ENCODE measurements at places on chromosomes 2 and 18.

- DNase-seq = no peak
Observed at GRCh38 chr2:95158891-95159619, 593 bp downstream of the ZNF514 start.

DNA sequence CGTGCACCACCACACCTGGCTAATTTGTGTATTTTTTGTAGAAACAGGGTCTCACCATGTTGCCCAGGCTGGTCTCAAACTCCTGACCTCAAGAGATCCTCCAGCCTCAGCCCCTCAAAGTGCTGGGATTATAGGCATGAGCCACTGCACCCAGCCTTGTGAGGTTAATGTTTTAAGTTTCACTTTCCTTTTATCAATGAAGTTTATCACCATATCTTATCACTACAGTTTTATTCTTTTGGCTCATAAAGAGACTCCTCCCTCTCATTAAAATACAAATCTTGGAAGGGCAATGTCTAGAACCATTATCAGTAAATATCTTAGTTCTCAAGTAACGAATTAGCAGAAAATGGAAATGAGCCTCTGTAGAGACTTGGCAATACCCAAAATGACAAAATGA is 173.8 kb downstream of the BCL11A start:
- no peak for DNase-seq

DNA sequence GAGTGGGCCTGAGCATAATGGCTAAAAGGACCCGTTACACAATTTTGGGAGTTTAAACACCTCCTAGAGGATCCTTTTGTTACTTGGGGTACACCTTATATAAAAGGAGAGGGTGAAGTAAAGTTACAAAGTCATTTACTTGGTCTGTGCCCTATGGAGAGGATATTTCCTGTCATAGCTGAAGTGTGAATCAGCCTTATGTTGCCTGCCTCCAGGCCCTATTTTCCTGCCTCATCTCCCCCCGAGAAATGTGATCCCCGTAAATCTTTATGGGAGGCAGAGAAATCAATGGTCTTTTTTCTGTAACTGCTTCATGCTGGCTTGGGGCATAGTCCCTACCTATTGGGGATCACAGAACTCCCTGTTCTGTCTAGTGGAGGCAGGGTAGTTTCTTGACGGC is 906.6 kb downstream of the DSC3 start:
- no peak for DNase-seq

DNA sequence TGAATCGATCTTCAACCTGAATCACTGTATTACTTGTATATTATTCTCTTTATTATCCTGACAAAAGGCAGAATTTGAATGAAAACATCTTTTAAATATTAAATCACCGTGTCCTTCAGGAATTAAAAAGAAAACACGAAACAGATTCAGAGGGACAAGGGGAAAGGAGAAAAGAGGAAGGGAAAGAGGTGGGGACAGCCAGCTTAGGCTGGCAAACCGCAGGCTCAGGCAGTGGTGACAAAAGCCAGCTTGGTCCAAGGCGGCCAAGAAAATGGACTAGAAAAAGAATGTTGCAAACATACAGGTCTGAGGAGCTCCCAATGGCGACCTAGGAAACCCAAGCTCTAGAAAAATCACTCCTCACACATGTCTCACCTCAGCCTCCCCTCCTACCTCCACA is 6.8 kb downstream of the B4GALT6 start:
- no peak for DNase-seq

DNA sequence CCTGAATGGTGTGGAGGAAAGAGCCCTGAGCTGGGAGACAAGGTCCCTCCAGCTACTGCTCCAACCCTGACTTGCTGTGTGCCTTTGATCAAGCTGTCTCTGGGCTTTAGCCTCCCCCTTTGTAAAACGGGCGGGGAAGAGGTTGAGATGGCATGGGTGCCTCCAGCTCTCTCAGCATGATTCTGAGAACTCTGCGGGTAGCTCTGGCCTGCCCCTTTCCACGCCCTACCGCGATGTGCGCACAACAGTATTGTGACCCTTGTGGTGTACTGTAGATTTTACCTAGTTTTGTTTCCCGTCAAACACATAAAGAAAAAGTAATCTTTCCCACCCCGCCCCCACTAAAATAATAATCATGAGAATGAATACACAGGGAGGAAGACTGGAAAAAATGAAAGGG is 5.3 kb downstream of the CD8A start:
- DNase-seq = no peak

DNA sequence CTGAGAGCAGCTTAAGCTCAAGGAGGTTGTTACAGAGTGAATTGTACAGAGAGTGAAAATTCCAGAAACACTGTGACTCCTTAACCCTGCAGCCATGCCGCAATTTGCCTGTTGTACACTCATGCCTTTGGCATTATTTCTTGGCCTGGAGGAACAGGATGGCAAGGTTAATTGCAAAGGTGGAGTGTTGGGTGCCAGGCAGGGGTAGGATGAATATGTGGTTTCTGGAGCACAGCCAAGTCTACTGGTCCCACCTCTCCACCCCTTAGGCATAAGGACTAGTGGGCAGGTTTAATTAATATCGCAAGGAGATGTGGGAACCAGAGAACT is 250.2 kb downstream of the LRRTM1 start:
- DNase-seq = no peak

- no peak for DNase-seq
Observed at GRCh38 chr18:75247611-75248421, 37.2 kb downstream of the TSHZ1 start.

DNA sequence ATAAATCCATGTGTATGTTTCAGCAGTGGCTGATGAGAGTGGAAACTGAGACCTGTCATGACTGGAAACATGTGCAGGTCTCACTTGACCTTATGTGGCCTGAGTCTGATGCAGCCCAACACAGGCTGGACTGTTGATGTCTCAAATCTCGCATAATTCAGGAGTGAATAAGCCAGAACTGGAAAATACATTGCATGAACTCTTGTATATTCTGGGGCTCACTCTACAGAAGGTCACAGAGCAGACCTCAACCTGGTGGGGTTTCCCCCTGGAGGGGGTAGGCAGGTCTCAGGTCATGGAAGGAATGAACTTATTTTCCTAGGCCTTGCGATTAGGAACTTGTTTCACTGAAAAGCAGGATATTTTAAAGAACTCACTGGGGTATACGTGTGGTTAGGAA is 146.3 kb upstream of the THUMPD2 start:
- no peak for DNase-seq

DNA sequence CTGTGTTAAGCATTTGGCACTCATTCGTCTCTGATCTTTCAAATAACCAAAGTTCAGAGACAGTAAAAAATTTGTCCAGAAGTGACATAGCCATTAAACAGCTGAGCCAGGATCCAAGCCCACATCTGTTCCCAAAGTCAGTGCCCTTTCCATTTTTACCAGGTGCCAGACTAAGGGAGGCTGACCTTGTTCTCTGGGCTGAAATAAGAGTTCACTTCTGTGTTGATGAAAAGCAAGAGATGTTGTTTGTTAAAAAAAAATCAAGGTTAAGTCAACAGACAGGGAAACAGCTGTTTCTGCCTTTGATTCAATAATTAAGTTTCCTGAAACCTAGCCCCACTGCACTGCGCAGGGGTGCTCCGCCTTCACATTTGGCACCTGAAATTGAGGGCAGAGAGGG is 117.1 kb downstream of the PRKRA start:
- DNase-seq = no peak

DNA sequence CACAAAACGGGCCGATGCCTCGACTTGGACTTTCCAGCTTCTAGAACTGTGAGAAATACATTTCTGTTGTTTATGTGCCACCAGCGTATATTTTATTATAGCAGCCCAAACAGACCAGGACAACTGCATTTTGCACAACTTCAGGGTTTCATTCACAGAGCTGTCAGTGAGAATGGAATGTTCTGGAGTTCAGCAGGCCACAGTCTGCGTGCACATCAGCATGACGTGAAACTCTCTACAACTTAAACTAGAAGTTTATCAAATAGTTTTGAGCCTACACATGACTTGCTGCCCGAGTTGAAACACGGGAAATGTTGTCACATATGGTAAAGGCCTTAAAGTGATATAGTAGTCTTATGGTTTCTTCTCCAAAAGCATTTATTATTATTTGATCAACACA is 3.9 kb upstream of the TRIB2 start:
- no peak for DNase-seq

- DNase-seq = no peak
Observed at GRCh38 chr2:66507673-66508201, 72.8 kb downstream of the MEIS1 start.

DNA sequence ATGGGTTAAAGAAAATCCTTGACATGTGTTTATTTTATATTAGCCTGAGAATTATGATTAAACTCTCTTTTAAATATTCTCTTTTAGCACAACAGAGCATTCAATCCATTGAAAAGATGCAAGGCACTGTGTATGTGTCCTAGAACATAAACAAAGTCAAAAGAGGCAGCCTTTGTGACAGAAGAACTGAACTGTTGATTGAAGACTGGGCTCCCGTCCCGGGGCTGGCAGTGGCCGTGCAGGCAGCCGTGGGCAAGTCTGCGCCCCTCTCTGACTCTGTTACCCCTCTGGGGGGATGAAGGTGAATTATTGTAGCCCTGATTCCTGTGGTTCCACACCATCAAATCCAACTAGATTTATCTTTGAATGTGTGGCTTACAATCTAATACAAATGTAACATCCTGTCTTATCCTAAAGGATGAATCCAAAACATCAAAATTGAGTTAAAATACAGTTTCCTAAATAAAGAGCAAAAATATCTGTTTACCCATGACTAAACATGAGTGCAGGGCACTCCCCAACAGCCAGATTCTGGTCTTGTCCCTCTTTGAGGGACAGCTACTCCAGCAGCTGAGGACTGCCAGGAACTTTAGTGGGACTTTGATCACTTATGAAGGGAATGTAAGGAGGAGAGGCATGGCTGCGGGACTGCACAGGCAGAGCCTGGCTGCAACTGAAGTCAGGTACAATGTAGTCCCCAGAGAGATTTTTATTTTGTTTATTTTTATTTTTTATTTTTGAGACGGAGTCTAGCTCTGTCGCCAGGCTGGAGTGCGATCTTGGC is 37.3 kb upstream of the SH3BP4 start:
- DNase-seq = no peak

DNA sequence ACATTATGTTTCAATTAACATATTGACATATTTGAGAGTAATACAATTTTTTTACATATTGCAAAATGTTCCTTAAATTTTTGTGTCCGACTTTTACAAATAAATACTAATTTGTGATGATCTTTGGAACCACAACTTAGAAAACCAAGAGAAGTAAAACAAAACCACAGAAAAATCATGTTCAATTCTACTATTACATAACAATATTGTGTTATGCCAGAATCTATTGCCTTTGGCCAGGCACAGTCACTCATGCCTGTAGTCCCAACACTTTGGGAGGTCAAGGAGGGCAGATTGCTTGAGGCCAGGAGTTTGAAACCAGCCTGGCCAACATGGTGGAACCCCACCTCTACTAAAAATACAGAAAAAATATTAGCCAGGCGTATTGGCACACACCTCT is 92.8 kb upstream of the APCDD1 start:
- DNase-seq = no peak

DNA sequence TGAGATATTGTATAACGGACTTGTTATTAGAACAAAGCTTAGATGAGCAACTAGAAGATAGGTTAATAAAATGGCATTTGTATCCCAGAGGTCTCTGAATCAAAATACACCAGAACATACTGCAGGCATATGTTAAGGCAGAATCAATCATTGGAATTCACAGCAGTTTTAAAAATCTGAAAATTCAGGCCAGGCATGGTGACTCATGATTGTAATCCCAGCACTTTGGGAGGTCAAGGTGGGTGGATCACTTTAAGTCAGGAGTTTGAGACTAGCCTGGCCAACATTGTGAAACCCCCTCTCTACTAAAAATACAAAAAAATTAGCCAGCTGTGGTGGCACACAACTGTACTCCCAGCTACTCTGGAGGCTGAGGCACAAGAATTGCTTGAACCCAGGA is 405.2 kb downstream of the ZEB2 start:
- DNase-seq = no peak

- DNase-seq = no peak
Observed at GRCh38 chr2:148048475-148049221, 27.8 kb downstream of the MBD5 start.

GRCh38 chr18:73839441-73839840 is 308.2 kb downstream of the FBXO15 start:
- no peak for DNase-seq

- DNase-seq = no peak
Observed at GRCh38 chr2:59176737-59177136, 935.6 kb upstream of the FANCL start.

DNA sequence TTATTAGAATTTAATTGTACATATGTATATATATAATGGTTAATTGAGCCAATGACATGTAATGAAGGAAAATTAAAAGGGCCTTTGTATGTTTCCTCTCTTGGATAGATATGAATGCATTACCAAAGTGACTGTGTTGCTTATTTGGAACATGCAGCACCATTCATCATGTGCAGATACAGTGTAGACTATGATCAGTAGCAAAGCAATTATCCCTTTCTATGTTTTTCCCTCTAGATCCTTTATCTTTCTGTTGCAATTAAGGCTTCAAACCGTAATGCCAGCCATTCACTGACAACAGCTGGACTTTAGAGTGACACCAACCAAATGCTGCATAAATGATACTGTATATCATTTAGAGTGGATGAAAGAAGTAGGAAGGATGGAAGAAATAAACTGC is 565.2 kb downstream of the NRXN1 start:
- no peak for DNase-seq

DNA sequence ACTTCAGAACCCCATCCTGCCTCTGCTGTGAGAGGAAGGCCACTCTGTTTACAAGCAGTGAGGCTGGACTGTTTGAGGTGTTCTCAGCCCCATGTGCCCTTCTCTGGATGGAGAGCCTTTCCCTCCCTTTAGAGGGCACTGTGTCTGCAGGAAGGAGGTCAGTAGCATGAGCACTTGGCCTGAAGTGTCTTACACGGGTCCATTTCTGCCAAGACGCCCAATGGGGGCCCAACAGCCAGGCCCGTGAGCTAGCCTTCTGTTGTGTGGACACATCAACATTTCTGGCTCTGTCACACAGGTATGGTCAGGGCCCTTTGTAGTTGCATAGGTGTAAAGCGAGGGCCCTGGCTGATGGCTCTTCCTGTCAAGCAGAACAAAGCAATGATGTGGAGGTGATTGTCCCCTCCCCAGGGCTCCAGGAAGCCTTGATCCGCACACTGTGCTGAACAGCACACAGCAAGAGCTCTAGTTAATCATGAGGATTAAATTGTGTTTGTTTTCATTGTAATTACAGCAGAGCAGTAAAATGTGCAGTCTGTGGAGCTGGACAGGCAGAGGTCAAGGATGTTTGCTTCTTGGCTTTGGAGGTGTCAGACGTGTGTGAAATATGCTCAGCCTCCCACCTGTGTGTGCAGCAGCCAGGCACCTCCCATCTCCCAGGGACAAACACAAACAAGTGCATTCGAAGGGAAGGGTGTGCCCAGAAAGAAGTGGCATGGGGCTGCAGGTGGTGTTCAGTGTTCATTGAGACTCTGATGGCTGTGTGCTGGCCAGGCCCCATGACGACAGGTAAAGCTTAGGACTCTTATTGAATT is 132.1 kb downstream of the SH3RF3 start:
- no peak for DNase-seq

- no peak for DNase-seq
Observed at GRCh38 chr2:181977661-181978350, 7.8 kb upstream of the PPP1R1C start.

- DNase-seq = no peak
Observed at GRCh38 chr18:3625742-3626091, 175.7 kb downstream of the TGIF1 start.
